ENCODE measurements at places on chromosomes 4 and X.
A peak's percentile ranks its signal among the peaks of the same experiment; 100 is the strongest.

GRCh38 chrX:32744921-32745320, 466.4 kb downstream of the DMD start:
- DNase-seq: no peak

DNA sequence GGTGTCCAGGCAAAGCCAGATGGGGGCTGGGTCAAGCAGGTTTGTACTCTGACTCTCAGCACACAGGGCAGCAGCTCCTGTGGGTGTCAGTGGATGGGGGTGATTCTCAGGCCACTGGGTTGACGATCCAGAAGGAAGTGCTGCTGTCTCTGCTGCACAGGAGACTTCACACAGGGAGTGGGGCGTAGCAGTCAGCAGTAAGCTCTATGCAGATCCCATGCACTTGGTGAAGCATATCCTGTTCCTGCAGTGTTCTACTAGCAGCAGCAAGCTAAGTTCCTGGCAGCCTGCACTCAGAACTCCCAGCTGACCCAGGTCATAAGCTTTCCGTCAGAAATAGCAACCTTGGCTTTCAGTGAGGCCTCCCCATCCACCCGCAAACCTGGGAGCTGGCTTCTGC, 117.6 kb upstream of the NDST3 start:
- no peak for DNase-seq

DNA sequence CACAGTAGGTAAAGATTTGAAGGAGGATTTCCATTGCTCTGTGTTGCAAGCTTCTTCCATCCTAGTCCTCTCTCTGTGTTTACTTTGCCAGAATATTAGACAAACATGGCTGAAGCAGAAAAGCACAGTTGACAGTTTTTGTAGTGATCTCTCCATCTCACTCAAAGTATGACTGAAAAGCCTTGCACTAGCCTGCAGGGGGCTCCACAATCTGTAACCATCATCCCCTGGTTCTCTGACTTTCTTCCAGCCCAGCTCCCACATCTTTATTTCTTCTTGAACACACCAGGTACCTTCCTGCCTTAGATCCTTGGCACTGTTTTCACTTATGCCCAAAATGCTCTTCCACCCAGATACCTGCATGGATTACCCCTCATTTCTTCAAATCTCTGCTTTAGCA, 34.1 kb upstream of the HHIP start:
- DNase-seq: no peak

GRCh38 chrX:39718981-39719380, 378.8 kb downstream of the BCOR start:
- DNase-seq: no peak

DNA sequence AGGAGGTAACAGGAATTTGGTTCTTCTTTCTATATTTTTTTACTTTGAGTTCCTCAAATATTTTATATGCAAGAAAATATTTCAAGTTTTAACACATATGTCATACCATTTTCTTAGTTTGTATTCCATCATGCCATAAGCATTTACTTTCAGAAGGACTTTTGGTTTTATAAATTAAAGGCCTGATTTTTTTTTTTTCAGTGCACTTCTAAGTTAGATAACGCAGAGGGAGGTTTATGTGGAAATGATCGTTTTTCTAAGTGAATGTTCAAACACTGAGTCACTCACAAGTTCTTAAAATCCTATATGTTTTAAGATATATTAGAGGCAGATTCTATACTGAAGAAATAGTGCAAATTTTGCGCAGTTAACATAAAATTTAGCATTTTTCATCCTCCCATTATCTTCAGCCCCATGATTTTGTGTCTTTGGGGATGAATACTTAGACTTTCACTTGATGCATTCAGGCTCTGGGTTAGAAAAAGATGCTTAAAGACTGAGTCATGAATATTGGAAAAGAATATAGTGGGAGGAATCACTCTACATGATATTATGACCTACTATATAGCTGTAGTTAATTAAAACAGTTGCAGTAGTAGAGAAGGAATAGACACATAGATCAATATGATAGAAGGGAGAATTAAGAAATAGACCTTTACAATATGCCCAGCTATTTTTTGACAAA, 54.9 kb downstream of the COL4A5 start:
- no peak for DNase-seq

DNA sequence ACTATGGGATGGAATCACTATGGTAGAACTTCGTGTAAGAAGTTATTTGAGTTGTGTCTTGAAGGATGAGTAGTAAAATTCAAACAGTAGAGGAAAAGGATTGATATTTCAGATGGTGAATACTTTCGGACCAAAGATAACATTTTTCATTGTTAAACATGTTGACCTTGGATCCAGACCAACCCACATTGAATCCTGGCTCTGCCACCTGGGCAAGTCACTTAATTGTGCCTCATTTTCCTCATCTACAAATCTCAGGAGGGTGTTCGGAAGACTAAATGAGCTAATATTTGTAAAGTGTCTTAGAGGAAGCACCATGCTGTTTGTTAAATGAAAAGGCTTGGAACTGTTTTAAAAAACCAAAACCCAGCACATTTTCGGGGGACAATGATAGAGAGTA, 1.4 kb upstream of the AIFM1 start:
- no peak for DNase-seq

DNA sequence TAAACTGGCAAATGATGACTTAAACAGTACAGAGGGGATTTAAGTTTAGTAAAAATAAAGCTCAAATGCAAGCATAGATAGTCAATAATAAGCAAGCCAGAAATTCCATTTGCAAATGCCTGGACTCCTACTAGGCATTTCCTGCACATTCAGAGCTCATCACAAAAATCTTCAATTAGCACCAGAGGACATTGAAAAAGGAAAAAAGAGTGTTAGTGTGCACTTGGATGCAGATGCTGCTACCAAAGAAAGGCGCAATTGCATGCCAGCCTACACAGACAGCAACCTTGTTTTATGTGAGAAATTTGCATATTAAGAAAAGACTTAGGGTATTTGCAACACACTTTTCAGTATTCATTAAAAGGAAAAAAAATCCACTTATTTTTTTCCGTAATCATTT, 282.1 kb downstream of the GRIA2 start:
- no peak for DNase-seq

DNA sequence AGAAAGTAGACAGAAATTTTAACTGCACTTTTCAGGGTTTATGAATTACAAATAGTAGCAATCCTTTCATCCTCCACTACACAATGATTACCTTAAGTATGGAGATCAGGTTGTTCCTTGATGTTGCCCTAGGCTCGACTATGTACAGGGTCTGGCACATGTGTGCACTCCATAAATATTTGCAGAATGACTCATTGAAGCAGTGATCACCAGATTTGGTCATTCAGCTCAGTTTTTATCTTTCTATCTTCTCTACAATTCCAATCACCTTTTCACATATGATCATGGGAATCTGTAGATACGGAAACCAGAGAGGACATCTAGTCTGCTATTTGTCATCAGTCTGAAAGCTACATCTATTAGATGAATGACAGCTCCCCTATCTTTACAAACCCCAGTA, 171.7 kb upstream of the HCCS start:
- no peak for DNase-seq

- DNase-seq: no peak
These were observed 51.0 kb upstream of the ENPP6 start for GRCh38 chr4:184268584-184269160.

DNA sequence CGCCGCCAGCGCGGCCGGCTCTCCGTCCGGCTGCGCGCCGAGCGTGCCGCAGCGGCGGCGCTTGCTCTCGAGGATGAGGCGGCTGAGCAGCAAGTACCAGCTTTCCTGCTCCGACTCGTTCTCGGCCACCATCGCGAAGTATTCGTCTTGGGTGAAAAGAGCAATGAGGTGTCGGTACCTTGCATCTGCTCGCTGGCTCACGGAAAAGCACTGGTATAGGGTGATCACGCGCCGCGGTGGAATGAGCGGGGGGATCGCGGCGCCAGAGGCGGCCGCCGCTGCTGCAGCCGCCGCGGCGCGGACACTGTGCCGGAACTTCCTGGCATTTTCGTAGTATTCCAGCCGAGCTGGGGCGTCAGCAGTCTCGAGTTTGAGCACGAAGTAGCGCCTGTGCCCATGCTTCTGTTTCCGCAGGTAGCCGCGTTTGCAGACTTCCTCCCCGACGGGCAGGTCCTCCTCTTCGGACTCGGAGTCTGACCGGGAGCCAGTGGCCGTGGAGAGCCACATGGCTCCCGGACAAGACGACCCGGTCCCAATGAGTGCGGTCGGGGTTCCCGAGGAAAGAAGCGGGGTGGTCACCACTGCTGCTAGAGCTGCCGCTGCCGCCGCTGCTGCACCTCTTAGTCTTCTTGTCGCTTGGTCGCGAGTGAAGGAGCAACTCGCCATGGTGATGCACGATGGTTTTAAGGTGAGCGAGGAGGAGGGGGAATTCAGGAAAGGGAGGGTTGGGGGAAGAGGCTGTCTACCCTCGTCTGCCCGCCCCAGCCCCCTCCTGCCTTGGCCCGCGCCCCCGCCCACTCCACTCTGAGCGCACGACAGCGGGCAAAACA, 469 bp downstream of the IRS4 start:
- DNase-seq: peak; percentile 30

DNA sequence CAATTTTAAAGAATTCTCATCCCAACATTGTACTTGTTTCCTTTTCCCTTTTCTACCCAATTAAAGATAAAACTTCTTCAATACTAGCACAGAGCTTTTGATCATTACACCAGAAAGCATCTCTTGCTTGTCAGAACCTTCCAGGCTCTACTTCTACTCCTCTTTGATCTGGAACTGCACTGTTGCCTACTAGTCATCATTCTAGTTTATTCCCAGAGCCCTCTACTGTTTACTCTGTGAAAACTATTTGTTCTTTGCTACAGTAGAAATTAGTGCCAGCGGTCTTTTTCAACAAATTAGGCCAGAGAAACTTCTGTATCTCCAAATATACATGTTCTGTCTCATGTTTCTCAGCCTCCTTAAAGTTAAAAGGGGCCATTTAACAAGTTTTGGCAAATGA, 46.8 kb upstream of the TMPRSS11F start:
- DNase-seq: no peak

All from left hindlimb (tissue), 1 donor.